ENCODE measurements at places on chromosomes 7 and 10.

DNA sequence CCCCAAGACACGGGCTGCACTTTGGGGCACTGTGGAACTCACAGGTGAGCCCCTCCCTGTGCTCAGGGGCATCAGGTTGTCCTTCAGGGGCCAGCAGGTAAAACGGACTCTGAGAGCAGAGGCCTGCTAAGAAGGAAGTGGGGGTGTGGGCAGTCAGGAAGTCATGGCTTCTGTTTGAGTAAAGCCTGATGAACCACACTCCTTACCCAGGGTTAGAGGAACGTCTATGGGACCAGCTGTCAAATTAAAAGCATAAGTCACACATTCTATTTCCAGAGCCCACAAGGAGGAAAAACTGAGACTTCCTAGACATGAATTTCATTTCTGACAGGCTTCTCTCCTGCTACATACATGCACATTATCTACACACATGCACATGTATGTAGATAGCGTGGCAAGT lies 616.4 kb downstream of the SDK1 start:
- no peak for DNase-seq

DNA sequence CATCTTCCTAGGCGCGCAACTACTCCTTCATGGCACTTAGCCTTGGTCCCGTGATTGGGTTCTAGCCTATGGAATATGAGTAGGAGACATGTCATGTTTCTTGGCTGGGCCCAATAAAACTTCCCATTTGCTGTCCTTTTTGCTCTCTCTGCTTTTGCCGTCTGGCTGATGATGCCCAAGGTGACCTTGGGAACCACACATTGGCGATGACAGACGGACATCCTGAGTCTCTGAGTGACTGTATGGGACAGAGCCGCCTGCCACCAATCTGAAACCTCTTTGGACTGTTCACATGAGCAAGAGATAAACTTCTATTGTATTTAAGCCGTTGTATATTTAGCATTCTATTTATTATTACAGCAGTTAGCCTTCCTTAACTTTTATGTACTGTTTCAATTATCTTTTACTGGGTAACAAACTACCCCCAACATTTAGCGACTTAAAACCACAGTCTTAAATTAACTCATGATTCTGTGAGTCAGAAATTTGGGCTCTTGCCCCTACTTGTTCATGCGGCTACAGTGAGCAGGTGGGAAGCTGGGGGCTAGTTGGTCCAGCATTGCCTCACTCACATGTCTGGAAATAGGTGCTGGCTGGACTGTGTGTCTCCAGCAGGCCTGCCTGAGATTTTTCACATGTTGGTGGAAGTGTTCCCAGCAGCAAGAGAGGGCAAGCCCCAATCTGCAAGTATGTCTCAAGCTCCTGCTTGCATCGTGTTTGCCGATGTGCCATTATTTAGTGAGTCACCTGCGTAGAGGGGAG lies 71.7 kb downstream of the NOD1 start:
- DNase-seq: no peak

- peak; percentile 17 for DNase-seq
These were observed 14.1 kb upstream of the AKR1B10 start for GRCh38 chr7:134513169-134513752.

- DNase-seq: no peak
These were observed 2.8 kb upstream of the CDH23 start for GRCh38 chr10:71393841-71394475.

DNA sequence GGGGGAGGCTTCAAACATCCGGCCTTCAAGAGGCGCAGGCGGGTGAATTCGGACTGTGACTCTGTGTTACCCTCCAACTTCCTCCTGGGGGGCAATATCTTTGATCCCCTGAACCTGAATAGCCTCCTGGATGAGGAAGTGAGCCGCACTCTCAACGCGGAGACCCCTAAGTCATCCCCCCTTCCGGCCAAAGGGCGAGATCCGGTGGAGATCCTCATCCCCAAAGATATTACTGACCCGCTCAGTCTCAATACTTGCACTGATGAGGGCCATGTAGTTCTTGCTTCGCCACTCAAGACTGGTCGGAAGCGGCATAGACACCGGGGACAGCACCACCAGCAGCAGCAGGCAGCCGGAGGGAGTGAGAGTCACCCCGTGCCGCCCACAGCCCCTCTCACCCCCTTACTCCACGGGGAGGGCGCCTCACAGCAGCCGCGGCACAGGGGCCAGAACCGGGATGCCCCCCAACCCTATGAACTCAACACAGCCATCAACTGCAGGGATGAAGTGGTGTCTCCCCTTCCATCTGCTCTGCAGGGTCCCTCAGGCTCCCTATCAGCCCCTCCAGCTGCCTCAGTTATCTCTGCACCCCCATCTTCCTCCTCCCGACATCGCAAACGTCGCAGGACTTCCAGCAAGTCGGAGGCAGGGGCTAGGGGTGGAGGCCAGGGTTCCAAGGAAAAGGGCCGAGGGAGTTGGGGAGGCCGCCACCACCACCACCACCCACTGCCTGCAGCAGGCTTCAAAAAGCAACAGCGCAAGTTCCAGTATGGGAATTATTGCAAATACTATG lies 1.1 kb downstream of the MEPCE start:
- peak; percentile 37 for DNase-seq

DNA sequence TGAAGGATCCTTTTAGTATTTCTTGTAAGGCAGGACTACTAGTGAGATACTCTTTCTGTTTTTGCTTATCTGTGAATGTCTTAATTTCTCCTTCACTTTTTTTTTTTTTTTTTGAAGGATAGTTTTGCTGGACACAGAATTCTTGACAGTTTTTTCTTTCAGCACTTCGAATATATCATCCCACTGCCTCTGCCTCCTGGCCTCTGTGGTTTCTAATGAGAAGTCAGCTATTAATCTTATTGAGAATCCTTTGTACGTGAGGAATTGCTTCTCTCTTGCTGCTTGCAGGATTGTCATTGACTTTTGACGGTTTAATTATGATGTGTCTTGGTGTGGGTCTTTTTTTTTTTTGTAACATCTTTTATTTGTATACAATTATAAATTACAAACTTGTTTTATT lies 12.6 kb upstream of the WAC start:
- DNase-seq: no peak

GRCh38 chr10:112214298-112214926 lies 30.8 kb upstream of the GPAM start:
- DNase-seq: no peak

DNA sequence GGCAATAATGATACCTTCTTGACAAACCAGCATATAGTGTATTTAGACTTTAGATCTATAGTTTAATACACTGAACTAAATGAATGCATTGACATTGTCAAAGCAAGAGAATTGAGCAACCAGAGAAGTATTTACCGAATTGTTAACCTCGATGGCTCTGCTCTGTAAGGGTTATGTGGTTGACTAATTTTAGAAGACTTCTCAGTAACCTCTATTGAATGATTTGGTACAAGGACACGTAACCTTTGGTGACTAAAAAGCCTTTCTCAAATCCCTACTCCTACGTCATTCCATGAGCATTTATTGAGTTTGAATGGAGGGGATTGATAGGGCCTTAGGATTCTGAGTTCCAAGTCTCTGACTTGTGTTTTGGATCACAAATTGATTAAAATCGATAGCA lies 67.6 kb downstream of the MDFIC start:
- no peak for DNase-seq

Data from T-helper 1 cell (primary cell).